GM12891 (cell line): ENCODE measurements at places on chromosomes 11 and 22.
A peak's percentile ranks its signal among the peaks of the same experiment; 100 is the strongest.

DNA sequence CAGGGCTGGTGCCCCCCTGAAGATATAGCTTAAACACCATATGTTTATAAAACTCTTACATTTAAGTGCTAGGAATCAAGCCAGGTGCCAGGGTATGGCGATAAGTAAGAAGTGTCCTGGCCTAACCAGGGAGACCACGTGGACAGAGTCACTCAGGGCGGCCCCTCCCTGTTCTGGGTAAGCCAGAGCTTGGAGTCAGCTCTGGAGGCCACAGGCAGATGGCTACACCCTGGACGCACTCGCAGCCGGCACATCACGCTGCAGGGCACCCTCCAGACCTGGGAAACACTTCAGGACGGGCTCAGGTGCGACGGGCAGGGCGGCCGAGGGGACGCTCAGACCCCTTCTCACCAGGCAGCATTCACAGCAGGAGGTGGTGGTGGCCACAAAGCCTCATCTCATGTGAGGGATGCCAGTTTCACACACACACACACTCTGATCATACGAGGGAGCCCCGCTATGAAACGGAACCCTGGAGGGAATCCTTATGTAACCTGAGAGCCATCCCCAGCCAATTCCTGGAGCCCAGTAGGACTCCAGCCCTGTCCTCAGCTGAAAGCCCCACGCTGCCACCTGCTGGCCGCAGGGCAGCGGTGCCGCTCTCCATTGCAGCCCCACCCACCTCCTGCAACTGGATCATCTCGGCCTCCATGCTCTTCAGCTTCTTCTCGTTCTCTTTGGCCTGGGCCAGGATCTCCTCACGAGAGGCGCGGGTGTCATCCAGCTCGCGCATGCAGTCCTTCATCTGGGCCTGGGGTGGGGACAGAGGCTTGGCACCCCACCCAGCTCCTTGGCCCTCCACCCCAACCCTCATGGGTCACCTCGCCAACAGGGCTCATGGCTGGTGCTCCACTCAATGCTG, 33.4 kb downstream of the APOL1 start:
- DNase-seq, result peak; percentile 81

GRCh38 chr11:93477684-93478234, 65.4 kb downstream of the SMCO4 start:
- DNase-seq, result no peak

GRCh38 chr11:63491240-63491587, 247 bp upstream of the PLAAT5 start:
- no peak for DNase-seq

- peak; percentile 24 for DNase-seq
Observed at GRCh38 chr11:130001461-130002351, 929 bp downstream of the PRDM10 start.

DNA sequence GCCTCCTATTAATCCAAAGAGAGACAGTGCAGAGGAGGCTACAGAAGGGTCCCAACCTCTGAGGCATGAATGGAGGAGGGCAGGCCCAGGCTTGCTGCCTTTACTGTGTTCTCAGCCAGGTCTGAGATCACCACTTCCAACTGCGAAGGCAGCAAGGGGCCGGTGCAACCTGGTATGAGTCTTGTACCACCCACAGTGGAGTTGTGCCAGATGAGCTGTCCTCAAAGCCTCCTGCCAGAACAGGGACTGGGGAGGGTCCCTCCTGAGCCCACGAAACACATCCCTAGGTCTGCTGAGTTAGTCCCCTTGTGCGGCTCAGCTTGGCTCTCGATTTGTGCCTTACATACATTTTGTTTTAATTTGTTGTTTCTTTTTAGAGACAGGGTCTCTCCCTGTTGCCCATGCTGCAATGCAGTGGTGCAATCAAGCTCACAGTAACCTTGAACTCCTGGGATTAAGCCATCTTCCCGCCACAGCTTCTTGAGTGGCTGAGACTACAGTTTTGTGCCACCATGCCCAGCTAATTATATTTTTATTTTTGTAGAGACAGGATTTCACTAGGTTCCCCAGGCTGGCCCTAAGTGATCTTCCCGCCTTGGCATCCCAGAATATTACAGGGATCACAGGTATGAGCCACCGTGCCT, 9.3 kb downstream of the MIF start:
- DNase-seq, result no peak

DNA sequence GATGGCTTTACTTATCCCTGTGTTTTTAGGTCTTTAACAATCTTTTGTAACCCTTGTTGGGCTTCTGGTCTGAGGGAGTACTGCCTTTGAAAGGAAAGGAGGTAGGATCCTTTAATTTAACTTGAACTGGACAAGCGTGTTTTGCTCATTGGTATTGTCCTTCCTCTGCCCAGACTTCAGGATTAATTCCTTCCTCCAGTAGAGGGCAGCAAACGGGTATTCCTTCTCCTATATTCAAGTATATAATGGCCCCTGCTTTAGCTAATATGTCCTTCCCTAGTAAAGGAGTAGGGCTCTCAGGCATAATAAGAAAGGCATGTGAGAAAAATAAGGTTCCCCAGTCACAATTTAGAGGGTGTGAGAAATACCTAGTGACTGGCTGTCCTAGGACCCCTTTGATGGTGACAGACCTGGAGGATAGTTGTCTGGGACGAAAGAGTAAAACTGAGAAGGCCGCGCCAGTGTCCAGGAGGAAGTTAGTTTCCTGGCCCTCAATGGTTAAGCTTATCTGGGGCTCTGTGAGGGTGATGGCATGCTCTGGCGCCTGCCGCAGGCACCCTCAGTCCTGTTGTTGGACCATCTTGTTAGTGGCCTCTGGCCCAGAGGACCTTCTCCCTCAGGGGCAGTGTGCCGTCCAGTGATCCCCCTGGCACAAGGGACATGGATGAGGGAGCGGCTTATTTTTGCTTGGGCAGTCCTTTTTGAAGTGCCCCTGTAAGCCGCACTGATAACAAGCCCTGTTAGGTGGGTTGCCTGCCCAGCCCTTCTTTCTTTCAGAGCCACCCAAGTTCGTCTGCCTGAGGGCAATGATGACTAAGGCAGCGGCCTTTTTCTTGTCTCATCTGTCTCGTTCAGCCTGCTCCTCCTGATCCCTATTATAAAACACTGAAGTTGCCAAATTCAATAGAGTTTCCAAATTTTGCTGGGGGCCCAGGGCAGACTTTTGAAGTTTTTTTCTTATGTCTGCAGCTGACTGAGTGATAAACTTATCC, 51.8 kb downstream of the C11orf71 start:
- DNase-seq, result no peak

DNA sequence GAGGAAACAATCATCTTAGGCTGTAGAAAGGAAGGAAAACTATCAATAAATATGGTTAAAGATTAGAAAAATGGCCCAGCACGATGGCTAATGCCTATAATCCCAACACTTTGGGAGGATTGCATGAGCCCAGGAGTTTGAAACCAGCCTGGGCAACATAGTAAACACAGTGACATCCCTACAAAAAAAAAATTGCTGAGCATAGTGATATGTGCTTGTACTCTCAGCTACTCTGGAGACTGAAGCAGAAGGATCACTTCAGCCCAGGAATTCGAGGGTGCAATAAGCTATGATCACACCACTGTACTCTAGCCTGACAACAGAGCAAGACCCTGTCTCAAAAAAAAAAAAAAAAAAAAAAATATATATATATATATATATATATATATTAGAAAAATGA, 54.9 kb downstream of the ARFGAP2 start:
- no peak for DNase-seq

DNA sequence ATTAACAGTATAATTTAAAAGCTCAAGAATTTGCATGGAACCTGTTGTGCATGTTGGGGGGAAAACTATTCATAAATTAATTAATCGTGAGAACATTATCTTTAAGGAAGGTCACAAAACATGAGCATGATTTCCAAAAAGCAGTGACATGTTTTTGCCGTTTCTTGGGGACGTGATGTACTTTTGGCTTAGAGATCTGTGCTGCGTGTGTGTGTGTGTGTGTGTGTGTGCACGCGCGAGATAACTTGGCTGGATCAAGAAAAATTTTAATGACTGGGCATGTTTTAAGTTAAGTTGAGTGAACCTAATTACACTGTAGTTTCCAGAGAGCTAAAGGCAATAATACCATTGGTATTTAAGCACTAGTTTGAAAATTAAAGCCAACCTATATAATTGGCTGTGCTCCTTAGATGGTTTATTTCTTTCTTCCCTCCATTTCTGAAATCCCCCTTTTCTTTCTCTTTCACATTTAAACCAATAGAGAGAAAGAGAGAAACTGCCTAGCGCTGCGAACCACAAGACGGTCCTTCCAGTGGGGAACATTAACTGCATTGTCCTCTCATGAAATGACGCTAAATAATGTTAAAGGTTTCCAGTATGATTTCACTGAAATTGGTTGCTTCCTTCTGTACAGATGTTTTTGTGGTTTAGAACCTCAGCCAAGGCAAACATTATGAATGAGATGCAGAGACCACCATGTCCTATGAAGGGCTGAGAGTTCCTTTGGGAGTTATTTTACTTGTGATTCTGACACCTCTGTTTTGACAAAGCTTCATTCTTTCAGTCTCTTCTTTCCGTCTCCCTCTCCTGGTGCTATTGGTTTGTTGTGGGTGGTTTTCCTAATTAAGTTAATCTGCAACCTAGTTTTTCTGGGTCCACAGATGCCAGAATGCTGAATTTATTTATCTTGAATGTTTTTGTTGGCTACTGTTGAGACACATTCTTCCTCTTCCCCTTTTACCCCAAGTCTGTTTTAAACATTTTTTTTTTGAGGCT, 51.7 kb downstream of the ZBTB16 start:
- DNase-seq, result no peak

DNA sequence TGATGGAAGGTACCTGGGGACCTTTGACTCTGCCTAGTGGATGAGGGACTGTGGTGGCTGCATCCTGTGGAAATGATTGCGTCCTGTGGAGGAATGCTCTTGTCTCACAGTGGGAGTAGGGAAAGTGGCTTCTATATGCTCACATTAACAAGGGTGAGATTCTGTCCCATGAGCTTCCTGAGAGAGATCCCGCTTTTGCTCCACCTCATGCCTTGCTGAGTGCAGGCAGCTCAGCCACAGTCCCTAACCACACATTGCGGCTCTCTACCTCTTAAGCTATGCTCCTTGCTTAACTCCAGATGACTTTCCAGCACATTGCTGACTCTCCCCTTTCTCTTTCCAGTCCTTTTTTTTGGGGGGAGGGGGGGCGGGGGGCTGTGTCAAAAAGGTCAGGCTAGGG, 45.0 kb downstream of the TEAD1 start:
- no peak for DNase-seq

GRCh38 chr11:60785136-60785535, at the start of gene MS4A10:
Gene MS4A10 (plus strand): TSS chr11:60785333. CDS start chr11:60790336, 5,003 bp downstream.
- DNase-seq, result no peak

DNA sequence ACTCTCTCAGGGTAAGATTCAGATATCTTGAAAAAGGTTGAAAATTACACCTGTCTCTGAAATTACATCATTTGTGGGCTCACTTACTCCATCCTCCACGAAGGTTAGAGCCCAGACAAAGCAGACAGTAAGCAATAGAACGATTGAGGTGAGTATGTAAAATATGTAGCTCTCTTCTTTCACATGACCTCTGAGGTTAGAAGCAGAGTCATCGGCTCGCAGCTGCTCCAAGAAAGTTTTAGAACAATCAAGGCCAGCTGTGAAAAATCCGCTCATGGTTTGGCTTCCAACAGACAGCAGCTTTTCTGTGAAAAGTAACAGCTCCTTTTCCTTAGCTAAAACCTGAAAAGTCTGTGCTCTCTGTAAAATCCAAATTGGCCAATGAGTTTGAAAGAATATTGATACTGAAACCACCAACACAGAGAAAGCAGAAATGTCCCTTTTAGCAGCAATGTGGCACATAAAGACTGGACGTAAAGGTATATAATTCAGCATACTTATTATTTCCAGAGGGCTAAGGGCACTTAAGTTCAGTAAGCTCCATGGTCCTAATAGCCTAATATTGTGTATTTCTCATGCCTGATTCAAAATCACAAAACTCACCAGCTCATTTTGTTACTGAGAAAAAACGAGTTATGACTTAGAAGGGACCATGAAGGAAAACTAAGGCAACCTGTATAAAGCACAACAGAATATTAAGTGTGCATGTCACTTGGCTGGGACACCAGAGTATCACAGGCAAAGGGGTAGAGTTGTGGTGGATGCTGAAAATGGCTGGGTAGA, 78.2 kb downstream of the FAM76B start:
- DNase-seq, result no peak

DNA sequence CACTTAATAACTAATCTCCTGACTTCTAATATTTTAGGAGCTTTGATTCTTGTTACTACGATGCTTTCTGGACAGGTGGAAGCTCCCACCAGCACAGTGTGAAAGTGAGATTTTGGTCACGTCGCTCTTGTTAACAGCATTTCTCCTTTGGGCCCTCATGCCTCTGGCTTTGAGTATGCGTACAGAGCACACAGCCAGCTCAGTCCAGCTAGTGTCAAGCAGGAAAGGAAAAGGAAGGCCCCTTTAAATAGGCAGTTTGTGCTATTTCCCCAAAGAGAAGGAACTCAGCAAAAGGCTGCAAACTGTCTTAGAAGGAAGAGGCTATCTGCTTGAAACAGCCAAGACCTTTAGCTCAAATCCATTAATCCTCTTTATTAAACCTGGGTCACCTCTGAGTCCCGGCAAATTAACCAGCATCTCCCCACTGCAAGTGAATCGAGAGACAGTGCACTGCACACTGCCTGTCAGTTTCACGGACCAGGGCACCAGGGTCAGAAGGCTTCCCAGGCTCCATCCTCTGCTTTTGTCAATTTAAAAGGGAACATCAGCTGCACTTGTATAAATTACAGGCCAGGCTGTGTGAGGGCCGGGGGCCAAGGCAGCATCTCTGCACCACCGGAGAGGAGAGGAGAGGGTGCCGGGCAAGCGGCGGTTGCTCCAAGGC, 34.7 kb downstream of the OPCML start:
- no peak for DNase-seq

DNA sequence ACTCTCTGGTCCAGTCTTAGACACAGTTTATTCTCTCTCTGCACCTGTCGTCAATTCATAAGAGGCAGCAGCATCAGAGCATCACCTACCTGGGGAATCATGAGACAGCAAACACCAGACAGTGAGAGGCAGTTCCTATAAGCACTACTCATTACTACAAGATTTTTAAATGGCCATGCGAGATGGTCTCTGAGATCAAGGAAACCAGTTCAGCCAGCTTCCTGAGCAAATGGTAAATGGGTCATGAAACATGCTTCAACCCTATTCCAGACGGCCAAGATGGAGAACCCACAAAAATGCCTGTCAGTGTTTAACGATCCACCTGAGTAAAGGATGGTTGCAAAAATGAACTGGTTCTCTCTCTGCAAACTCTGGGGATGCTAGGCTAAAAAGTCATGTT, 52.9 kb downstream of the SYTL2 start:
- DNase-seq, result no peak

DNA sequence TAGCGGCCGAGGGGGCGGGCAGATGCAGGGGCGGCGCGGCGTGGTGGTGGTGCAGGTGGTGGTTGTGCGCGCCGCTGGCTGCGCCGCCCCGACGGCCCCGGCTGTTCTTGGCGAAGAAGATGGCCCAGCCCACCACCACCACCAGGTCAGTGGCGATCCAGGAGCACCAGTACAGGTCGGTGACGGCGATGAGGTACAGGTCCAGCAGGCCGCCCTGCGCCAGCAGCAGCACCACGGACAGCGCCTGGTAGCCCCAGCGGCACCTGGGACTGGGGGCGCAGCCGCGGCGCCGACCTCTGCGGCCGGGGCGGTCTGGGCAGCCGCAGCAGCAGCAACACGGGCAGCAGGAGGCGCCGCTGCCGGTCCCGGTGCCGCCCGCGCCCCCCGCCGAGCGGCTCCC, 879 bp downstream of the TMEM121B start:
- DNase-seq, result peak; percentile 54
